ENCODE measurements at places on chromosomes 11 and 22.

- DNase-seq = no peak
Observed at GRCh38 chr11:112697391-112698178, 263.6 kb upstream of the NCAM1 start.

GRCh38 chr22:50008151-50009040, 4.2 kb downstream of the IL17REL start:
- no peak for DNase-seq

GRCh38 chr11:1219834-1220815, 2.7 kb upstream of the MUC5B start:
- no peak for DNase-seq

DNA sequence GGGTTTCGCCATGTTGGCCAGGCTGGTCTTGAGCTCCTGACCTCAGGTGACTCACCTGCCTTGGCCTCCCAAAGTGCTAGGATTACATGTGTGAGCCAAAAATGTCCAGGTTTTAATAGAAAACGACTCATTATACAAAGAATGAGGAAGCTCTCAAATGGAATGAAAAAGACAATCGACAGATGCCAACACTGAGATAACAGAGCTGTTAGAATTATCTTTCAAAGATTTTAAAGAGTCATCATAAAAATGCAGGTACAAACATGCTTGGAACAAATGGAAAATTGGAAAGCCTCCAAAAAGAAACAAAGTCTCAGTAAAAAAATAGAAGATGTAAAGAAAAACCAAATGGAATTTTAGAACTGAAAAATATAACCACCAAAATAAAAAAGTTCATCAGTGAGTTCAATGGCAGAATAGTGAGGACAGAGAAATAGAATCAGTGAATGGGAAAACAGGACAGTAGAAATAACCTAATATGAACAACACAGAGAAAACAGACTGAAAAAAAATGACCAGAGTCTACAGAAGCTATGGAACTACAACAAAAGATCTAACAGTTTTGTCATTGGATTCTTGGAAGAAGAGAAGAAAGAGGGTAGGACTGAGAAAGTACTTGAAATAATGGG, 10.9 kb downstream of the GAB2 start:
- no peak for DNase-seq

DNA sequence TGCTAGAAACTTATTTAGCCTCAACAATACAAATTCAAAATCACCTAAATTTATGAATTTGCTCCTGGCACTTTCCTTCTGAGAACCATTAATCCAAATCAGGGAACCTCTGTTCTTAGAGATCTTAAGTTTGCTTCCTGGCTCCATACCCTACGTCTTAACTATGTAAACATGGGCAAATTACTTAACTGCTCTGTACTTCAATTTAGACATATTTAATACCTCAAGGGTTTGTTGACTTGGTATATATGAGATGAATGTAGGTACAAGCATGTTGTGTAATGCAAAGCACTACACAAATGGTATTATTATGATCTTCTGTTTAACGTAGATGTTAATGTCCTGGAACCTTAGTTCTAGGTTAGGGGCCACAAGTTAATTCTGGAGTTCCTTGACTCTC, 22.6 kb upstream of the ARHGAP20 start:
- DNase-seq = no peak

DNA sequence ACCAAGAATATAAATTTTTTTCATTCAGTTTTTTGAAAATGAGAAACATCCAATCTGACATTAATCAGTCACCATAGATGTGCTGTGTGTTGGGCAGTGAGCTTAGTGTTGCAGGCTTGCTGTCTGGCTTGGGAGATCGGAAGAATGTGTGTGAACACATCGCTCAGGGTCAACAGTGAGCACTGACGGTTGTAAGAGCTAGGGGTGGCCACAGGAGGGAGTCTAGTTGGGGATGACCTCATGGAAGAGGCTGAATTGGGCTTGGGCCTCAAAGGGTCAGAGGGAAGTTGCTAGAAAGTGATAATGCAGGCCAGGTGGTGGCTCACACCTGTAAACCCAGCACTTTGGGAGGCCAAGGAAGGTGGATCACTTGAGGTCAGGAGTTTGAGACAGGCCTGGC, 375.4 kb downstream of the DDX10 start:
- no peak for DNase-seq

- no peak for DNase-seq
Observed at GRCh38 chr11:121999651-122000050, 116.4 kb downstream of the BLID start.

DNA sequence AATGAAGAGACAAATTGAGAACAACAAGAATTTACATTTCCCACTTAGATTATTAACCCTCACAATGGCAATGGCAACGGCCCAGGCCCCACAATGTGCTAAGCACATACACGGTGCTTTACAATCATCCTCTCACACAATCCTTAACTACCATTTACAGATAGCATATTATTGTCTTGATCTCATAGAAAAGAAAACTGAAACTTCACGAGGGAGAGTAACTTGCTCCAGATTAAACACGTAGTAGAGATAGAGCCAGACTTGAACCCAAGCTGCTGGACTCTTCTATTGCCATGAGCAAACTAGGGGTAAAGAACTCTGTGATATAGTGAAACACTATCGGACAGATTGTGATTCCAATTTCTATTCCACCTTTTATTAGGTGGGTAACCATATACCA, 665.1 kb downstream of the DLG2 start:
- DNase-seq = no peak

DNA sequence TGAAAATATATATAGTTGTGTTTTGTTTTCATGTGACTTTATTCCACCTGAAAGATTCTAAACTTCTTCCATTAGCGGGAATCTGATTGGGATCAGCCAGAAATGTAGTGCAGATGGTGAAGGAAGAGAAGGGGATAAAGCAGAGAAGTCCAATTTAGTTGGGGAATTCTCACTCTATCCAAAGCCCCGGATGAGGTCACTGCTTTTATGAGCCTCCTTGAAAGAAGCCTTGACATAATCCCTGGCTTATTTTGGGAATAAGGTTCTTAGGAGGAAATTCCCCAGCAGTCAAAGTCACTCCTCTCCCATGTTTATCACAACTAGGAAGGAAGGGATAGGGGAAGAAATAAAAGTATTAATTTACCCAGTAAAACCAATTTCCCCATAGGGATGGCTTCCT, 41.1 kb downstream of the OSBP start:
- no peak for DNase-seq

DNA sequence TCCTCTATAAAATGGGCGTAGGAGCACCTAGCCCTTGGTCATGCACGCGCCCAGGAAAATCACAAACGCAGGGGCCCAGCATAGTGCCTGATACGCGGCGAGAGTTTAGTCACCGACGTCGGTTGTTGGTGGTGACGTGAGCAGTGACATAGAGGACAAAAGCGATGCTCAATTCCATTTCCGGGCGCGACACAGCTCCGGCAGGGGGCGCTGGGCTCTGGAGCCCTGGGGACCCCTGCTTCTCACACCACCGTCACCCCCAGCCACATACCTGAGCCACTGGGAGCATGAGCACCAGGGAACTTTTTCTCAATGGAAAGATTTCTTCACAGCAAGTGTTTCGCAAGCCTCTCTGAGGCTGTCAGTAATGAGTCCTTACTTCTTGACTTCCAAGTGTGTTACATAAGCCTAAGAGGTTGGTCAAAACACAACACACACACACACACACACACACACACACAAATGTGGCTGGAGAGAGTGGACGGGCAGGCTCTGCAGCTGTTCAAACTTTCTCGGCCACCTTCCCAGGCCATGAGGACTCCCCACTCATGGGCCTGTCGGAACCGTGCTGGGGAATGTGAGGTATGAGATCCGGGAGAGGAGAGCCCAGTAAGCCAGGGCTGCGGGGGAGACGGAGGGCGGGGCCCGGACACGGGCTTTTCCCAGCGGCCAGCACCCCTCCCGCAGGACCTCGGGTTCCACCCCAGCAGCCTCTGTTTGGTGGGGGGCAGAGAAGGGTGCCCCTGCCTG, 36.9 kb upstream of the LINC01488 start:
- DNase-seq = peak; percentile 53

DNA sequence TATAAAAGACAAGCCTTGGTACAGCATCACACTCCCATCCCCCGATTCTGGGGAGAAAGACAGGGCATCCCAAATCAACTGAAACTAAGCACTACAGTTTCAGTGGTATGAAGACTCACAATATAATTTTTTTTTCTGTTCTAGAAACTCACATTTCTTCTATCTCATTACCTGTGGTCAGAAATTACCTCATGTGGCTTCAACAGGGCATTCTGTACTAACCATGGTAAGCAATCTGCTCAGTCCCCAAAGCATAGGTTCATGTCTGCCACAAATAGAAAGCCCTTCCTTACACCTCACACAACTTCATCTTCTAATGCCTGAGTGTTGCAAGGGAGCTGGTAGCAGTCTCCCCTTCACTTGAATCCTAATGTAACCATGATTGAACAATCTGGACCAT, 147.4 kb upstream of the POU2AF2 start:
- no peak for DNase-seq

DNA sequence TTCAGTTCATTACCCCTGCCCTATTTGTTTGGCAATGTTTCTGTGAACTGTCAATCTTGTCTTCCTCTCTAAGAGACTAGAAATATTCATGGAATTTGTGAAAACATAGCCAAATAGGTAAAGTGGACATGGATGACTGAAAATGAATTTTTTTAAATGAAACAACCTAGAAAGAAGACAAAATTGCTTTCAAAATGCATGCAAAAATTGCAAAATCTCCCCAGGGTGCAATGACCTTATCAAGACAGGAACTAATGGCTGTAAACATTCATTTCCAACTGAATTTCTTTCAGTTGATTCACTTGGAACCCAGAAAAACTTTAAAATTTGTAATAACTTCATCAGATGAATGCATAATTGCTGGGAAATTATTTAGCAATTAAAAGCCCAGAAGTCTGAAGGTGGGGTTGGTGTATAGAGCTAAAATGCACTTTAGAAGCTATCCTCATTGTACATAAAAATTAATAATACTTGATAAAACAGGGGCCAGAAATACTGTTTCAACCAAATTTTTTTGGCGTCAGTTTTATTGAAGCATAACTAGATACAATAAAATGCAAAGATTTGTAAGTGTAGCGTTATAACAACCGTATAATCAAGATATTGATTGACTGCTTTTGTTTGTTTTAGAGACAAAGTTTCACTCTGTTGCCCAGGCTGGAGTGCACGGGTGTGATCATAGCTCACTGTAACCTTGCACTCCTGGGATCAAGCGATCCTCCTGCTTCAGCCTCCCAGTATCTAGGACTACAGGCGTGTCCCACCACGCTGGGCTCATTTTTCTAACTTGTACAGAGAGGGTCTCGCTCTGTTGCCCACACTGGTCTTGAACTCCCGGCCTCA, 27.6 kb upstream of the SLC35C1 start:
- DNase-seq = no peak

- no peak for DNase-seq
Observed at GRCh38 chr11:47188259-47188658, 2.0 kb upstream of the PACSIN3 start.

GRCh38 chr11:58958500-58958899, 19.2 kb downstream of the GLYATL1 start:
- DNase-seq = peak; percentile 57

- DNase-seq = no peak
Observed at GRCh38 chr22:37167176-37167980, 17.7 kb upstream of the IL2RB start.

DNA sequence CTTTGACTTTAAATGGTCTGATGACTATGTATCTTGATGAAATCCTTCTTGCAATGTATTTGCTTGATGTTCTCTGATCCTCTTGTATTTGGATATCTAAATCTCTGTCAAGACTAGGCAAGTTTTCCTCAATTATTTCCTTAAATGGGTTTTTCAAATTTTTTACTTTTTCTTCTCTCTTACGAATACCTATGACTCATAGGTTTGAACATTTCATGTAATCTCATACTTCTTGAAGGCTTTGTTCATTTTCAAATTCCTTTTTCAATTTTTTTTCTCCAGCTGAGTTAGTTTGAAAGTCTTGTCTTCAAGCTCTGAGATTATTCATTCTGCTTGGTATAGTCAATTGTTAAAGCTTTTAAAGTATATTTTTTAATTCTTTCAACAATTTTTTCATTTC, 13.1 kb downstream of the OR10W1 start:
- no peak for DNase-seq
